ENCODE measurements at places on chromosomes 5 and 9. TPM values are rescaled to one million over a fixed set of nuclear protein-coding genes. Genes with fewer than 3 reads are reported as not detected.

ASS1 gene
- total RNA-seq, result 264 TPM

PSMB7 gene
- 88.0 TPM for total RNA-seq

GRCh38 chr9:82988488-82988887 is 74.5 kb downstream of the RASEF start:
- DNase-seq, result no peak

DNA sequence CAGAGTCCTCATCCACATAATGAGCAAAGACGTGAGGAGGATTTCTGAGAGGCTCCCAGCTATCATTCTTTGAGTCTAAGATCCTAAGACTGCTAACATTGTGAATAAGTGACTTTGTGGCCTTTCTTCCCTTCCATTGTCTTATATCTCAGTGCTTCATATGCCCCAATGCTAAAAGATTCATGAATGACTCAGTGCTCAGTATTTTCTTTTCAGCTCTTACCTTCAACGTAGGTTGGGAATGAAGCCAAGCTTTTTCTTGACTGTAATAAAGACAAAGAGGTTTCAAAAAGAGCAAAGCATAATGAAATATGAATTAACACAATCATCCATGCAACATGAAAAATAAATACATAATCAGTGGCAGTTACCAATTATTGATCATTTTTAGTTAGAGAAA is 146.4 kb downstream of the ENTREP1 start:
- DNase-seq, result no peak

- DNase-seq, result no peak
Measured at GRCh38 chr5:117590944-117591343, 1016.3 kb upstream of the SEMA6A start.

GRCh38 chr5:118228489-118228888 is 759.9 kb downstream of the DTWD2 start:
- DNase-seq, result no peak

GRCh38 chr5:96001262-96001661 is 39.6 kb upstream of the ELL2 start:
- no peak for DNase-seq

- DNase-seq, result no peak
Measured at GRCh38 chr5:42840842-42841567, 29.3 kb upstream of the SELENOP start.

DNA sequence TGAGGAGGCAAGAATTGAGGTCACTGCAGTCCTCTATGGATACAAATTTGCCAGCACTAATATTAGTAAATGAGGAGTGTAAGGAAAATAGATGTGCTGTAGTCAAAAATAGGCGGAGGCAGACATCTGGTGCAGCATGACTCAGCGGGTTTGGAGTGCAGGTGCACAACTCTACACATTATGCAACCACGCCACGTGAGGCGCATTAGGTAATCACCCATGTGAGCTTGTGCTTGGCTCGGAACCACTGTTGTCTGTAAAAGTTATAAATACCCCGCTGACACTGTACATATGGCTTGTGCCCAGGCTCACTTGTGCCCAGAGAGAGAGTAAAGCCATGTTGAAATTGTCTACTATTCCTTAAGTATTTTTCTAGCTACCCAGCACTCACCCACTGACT is 623.5 kb upstream of the NUDT12 start:
- no peak for DNase-seq

DNA sequence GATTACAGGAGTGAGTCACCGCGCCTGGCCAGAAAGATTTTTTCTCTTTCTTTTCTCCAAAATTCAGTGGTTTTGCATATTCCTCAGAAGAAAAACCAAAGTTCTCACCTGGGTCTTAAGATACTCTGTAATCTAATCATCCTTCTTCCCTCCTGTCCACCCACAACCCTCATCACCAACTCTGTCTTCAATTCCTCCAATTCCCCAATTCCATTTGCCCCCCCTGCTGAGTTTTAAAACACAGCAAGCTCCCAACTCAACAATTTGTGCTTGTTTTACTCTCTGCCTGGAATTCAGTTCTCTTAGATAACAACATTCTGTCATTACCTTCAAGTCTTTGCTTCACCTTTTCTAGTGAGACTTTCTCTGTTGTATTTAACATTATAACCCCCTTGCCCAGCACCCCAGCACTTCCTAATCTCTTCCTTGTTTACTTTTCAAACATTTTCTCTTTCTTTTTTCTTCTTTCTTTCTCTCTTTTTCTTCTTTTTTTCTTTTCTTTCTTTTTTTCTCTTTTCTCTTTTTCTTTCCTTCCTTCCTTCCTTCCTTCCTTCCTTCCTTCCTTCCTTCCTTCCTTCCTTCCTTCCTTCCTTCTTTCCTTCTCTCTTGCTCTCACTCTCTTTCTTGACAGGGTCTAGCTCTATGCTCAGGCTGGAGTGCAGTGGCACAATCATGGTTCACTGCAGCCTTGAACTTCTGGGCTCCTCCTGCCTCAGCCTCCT is 7.8 kb downstream of the TEX48 start:
- DNase-seq, result no peak

DNA sequence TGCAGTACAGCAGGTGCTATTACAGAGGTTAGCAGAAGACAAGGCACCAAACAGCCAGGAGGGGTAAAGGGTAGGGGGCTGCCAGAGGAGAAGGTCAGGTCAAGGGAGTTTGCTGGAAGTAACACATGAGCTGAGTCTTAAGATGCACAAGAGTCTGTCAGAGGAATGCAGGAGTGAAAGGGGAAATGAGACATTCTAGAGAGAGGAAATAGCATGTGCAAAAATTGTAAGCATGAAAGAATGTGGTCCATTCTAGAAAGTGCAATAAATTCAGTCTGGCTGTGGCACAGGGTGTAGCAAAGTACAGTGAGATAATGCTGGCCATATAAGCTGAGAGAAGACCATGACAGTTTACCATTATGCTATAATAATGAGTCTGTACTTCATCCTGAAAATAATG is 6.6 kb downstream of the GOLGA1 start:
- DNase-seq, result no peak
